ENCODE measurements at places on chromosomes 3 and 15.

- no peak for DNase-seq
Measured at GRCh38 chr3:168611826-168612225, 516.1 kb upstream of the GOLIM4 start.

DNA sequence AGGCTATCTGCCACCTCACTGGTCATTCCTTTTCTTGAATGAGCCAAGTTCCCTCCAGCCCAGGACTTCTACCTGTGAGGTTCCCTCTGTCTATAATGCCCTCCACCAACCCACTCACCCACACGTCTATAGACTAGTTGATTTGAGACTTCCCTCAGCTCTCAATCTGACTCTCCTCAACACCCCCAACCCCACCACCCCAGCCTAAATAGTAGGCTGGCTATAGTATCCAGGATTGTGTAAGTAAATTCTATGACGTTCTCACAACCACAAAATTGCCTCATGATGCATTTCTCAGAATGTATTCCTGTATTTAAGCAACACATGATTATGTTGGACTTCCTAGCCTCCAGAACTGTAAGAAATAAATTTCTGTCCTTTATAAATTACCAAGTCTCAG, 2.2 kb downstream of the PLSCR1 start:
- no peak for DNase-seq

- no peak for DNase-seq
Measured at GRCh38 chr15:67551207-67551743, 8.8 kb downstream of the MAP2K5 start.

DNA sequence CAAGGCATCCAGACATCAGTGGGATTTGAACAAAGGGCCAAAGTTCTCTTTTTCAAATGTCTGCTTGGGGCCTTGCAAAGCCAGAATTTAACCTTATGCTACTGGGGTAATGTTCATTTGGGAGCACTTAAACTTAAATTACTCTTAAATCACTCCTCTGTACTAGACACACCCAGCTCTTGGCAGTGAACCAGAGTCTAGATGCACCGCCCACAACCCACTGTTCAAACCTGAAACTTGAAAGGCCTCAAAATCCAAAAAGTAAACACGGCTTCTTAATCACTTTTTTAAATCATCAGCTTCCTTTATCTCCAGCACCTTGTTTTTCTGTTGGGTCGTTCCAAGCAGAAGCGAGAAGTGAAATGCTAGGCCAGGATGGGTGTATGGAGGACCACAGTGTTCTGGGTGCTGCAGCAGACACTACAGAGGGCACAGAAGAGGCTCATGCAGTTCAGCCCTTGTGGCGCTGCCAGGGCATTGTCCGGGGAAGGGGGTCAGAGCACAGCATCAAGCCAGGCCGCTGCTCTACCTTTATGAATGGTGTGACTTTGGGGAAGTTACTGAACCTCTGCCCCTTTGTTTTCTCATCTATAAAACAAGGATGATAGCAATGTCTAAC, 28.8 kb downstream of the MECOM start:
- DNase-seq: no peak

- DNase-seq: peak; percentile 48
Measured at GRCh38 chr3:24160424-24161095, 215.5 kb downstream of the NR1D2 start.

DNA sequence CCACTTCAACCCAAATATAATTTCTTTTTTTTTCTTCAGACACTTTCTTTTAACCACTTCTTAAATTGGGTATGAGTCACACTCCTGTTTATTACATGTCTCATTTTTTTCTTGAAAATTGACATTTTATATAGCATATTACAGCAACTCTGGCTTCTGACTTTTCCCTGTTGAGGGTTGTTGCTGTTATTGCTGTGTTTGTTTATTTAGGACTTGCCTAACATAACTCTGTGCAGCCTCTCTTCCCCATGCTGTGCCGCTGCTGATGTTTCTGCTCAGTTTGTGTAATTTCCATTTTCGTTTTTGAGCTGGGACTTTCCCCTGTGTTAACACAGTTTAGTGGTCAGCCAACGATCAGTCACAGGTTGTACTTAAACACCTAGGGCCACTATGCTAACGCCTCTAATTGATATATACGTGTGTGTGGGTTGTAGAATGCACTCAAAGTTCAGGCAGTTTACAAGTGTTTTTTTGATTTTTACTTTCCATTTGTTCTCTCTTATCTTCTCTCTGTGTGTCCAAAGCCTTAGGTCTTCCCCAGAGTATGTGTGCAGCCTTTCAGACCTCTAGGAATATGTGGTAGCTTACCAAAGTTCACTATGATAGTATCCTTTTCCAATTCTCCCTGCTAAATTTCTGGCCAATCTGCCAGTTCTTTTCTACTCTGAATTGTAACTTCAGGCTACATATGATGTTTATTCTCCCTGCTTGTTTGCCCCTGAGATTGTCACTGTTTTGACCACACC, 337.2 kb downstream of the ZBTB20 start:
- DNase-seq: no peak

GRCh38 chr3:69368129-69368741, 17.7 kb downstream of the FRMD4B start:
- no peak for DNase-seq

- no peak for DNase-seq
Measured at GRCh38 chr3:70853161-70853944, 540.9 kb upstream of the MDFIC2 start.

DNA sequence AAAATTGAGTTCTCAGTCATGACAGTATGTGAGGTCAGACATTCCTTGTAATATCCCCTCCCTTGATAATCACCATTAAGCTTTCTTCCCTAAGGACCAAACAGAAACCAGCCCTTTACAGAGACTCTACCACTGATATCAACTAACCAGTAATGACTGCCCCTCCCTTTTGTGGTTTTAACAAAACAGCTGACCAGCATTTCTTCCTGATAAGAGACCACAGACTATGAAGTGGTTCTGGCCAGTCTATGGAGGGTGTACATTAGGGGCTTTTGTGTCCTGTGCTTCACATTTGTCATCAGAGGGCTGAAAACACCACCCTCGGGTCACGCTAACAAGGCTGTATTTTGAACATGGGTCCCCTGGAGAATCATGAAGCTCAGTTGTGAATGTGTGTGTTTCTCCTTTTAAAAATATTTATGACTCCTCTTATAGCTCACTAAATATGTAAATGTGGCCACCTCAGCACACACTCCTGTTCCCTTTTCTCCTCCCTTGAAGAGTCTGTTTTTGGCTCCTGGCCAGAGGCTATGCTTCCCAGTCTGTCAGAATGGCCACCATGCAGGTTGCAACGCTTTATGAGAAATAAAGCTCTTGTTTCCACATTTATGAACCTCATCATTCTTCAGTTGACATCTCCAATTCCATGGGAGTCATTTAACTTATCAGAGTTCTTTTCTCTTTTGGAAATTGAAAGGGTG, 239.3 kb downstream of the CPNE4 start:
- no peak for DNase-seq

DNA sequence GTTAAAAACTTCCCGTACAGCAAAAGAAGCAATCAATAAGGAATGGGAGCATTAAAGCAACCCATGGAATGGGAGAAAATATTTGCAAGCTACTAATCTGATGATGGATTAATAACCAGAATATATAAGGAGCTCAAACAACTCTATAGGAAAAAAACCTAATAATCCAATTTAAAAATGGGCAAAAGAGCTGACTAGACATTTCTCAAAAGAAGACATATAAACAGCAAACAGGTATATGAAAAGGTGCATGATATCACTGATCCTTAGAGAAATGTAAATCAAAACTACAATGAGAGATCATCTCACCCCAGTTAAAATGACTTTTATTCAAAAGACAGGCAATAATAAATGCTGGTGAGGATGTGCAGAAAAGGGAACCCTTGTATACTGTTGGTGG, 52.7 kb upstream of the POU1F1 start:
- DNase-seq: no peak

- no peak for DNase-seq
Measured at GRCh38 chr3:8848696-8849131, 79.3 kb upstream of the OXTR start.

- no peak for DNase-seq
Measured at GRCh38 chr3:179897231-179897630, 139.5 kb downstream of the PEX5L start.

GRCh38 chr3:14518432-14518802, 21.7 kb downstream of the GRIP2 start:
- no peak for DNase-seq

GRCh38 chr3:27533718-27534573, 49.8 kb upstream of the SLC4A7 start:
- peak; percentile 77 for DNase-seq

- no peak for DNase-seq
Measured at GRCh38 chr3:13122081-13123012, 49.1 kb upstream of the IQSEC1 start.

DNA sequence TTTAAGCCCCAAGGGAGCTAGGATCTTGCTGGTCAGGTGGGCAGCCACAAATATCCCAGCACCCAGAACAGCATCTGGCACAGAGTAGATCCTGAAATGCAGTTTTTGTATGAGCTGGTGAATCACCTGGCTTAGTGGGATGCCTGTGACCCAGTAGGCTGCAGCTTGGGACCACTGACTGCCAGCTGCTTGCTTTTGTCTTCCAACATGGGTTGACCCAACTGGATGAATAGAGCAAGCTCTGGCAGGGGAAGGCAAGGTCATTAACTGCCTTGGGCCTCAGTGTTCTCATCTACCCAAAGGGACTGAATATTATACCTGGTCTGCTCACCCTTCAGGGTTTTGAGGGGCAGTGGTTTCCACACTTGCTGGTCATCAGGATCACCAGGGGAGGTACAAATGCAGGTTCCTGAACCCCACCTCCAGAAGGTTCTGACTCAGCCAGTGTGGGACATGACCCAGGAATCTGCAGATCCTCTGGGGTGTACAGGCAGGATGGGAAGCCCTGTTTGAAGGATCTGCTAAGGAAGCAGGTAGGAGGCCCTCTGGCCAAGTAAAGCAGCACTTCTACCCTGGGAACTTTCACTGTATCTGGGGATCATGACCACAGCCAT, 55.4 kb downstream of the ITGA11 start:
- no peak for DNase-seq

DNA sequence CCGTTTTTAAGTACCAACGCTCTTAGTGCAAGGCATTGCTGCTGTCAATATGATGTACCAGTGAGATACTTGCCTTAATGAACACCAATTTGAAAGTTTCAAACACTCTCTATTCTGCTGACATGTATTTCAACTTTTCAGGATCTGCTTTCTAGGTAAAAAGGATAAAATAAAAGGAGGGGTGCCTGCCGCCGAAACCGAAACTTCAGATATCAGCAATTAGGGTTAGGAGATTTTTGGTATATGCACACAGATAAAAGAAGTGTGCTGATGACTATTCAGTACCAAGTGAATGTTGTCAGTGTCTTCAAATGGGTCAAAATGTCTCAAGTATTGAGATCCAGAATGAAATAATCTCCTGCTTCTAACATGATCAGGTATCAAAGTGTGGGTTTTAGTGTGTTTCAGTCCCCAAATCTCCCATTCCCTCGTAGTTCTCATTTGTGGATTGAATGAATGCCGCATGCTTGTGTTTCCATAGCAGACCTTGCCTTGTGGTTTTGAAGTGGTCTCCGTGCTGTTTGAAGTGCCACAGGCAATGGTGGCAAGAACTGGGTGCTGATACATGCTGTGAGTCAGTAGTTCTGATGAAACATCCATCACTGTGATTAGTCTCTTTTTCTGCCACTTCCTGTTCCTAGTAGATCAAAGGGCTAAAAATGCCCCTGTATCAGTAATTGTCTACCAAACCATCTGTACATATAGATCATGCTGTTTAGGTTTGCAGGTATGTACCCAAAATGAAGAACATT, 22.5 kb downstream of the CHST14 start:
- DNase-seq: no peak

DNA sequence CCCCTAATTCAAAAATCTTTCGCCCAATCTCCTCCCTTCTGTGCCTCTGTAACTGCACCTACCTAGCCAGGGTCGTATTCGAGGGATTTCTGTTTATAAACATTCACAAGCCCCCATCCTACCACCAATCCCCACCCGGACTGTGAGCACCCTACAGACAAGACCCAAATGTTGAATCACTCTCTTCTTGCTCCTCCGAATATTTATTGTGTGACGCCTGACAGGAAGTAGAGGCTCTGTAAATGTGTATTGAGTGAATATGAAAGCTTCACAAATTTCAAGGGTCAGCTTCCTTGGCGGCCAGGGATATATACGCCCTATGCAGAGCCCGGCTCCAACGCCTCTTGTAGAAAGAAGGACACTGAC, 1.6 kb downstream of the BDH1 start:
- no peak for DNase-seq

DNA sequence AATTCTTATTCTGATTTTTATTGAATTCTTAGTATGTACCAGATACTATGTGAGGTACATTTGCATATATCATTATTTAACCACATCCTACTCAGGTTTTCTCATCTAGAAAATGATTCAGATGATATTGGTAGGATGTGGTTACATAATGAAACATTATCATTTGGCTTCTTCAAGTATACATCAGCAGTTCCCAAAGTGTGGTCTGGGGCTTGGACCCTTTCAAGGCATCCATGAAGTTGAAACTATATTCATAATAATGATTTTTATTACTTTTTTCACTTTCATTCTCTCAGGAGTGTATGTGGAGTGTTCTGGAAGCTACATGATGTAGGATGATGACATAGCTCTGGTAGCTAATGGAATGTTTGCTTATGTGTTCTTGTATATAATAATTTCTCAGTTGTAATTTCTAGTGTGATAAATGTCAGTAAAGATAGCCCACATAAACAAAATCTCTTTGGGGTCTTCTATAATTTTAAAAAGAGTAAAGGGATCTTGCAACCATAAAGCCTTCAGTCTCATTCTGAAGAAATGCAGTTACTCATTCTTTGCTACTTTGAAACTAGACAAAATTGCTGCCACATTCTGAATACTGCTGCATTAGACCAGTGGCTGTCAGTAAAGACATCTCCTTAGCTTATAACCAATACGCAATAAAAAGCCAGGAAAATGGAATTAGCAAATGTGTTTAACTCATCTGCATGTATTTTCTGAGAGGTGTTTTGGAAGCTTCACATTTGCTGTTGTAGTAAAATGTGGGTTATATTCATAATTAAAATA, 95.8 kb downstream of the PPARG start:
- DNase-seq: no peak

GRCh38 chr3:14468621-14468981, 66.2 kb downstream of the SLC6A6 start:
- no peak for DNase-seq

GRCh38 chr15:64893481-64894394, 18.0 kb upstream of the ANKDD1A start:
- peak; percentile 97 for DNase-seq

DNA sequence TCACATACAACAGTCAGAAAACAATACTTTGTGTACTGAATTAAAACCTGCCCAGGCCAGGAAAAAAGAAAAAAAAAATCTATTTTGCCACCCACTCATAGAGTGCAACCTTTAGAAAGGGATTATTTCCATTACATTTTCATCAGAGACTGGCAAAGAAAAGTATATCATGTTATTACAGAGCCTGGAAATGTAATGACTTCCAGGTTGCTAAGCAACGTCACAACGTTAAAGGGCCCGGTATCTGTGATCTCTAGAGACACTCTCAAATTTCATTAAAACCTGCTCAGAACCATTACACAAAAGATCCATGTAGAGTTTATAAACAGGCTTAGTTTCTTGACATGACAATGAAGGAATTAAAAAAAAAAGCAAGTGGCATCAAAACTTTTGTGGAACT, 170.5 kb downstream of the CTNNB1 start:
- no peak for DNase-seq

GRCh38 chr3:38027466-38028465, 1.7 kb downstream of the PLCD1 start:
- DNase-seq: no peak

- DNase-seq: no peak
Measured at GRCh38 chr15:76191539-76192244, 119.6 kb downstream of the ETFA start.

- no peak for DNase-seq
Measured at GRCh38 chr15:85019815-85020590, 38.3 kb downstream of the PDE8A start.

- DNase-seq: no peak
Measured at GRCh38 chr3:193225302-193226125, 15.5 kb upstream of the PLAAT1 start.

Measured in WTC11 (cell line).